ENCODE measurements at places on chromosomes 4 and X.

DNA sequence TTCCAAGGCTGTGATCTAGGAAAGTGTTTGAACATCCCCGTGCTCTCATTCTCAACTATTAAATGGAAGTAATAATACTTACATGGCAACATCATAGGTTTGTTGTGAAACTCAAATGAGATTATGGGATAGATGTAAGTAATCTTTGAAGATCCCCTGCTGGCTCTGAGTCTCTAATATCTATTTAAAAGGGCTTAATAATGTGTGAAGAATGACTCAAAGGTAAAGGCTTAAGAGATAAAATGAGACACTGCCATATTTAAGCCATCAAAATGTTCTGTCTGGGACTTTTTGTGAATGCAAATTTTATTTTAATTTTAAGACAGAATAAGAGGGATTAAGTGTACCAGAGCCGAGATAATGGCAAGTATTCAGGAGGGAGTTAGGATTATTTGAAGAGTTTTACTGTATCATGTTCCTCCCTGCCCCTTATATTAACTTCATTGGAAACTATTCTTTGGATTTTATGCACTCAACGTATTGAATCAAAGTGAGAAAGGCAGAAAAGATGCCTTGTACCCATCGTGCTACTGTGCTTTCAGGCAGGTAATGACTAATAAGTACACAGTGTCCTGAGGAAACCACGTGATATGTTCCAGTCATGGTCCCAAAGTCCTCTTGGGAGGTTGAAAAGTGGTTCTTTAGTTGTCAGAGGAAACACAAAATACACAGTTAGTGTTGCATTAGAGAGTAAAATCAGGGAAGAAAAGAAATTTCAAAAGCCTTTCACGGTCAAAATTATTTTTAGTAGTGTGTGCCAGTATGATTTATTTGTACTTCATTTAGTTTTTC, 192.4 kb downstream of the RBM46 start:
- no peak for DNase-seq

DNA sequence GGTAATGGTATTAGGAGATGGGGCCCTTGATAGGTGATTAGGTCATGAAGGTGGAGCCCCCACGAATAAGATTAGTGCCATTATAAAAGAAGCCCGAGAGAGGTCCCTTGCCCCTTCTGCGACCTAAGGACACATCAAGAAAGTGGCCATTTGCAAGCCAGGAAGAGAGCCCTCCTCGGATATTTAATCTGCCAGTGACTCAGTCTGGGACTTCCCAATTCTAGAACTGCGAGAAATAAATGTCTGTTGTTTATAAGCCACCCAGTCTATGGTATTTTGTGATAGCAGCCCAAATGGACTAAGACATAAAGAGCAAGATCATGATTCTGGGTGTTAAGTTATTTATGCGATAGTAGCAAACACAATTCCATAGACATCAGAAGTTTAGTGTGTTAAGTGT, 192.2 kb downstream of the LDB2 start:
- DNase-seq, result no peak

DNA sequence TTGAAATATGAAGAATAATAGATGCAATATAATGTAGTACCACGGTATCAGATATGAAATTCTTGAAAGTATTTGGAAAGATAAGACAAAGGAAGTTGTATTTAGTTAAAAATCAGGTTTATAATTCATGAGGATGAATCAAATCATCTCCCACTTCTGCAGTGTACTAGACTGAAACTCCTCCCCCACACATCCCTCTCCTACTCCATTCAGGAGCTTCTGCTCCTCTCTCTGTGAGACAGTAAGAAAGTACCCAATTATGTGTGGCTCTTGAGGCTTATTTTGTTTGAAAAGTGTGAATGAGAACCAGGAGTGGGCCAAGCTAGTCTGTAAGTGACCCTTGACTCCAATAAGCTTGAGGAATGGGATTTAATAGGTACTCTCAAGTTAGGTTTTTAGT, 9.5 kb downstream of the SLAIN2 start:
- DNase-seq, result no peak

- no peak for DNase-seq
Observed at GRCh38 chrX:74923942-74924448, 1.3 kb downstream of the NEXMIF start.

GRCh38 chr4:38523524-38524448, 140.2 kb upstream of the KLF3 start:
- peak; percentile 71 for DNase-seq

GRCh38 chrX:24241822-24242648, 71.8 kb downstream of the SUPT20HL2 start:
- peak; percentile 26 for DNase-seq

GRCh38 chr4:8766610-8767009, 105.0 kb downstream of the HMX1 start:
- DNase-seq, result no peak

- no peak for DNase-seq
Observed at GRCh38 chr4:52618795-52619590, 40.1 kb downstream of the USP46 start.

DNA sequence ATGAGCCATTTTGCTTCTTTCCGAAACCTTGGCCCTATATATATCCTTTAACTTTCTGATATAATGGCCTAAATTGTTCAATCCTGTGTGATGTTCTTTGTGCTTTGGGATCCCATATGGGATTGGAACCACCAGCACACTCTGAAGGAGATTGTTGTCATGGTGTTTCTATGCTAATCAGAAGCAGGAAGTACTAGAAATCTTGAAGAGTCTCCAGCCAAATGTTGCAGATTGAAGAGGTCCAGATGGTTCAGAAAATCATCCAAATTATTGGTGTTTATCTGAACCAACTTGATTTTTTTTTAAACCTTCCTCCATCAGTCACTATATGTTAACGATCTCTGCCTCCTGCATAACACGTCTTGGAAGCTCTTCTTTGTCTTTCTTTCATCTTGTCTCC, 72.8 kb downstream of the KIT start:
- DNase-seq, result no peak

- DNase-seq, result no peak
Observed at GRCh38 chr4:63063760-63064159, 1345.5 kb downstream of the TECRL start.

- no peak for DNase-seq
Observed at GRCh38 chrX:22323541-22323940, 50.8 kb downstream of the CBLL2 start.

DNA sequence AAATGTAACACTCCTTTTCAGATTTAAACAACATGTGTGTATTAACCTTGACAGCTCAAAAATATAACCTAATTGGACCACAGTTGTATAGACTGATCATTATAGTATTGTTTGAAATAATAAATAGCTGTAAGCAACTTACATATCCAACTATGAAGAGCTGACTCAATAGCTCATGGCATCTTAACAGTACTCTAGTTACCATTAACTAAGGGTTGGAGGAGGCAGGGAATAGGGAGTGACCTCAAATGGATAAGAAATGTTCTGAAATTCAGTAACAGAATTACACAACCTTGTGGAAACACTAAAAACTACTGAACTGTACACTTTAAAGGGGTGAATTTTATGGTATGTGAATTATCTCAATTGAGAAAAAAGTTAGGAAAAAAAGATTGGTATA, 136.5 kb upstream of the CPEB2 start:
- DNase-seq, result no peak

DNA sequence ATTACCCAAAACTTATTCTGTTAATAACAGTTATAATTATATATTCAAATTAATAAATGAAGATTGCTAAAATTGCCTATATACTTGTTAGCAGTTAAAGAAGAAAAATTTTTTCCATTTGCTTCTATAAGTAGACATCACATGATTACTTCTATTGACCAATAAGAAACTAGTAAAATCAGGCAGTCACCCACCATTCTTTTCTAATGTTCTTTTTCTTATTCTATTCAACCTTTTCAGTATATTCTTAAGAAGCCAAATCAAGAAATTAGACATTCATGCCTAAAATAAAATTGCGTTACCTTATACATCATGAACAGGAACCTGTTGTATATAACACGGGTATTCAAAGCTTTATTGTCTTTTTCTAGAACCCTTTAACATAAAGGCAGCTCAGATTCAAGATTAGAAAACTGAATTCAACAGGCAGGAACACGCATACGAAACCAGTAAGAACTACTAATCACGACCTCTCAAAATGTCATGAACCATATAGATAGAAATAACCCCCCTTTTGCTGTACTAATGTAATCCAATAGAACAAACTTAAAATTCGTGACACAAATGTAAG, 568.1 kb upstream of the DIPK2B start:
- DNase-seq, result no peak

- peak; percentile 65 for DNase-seq
Observed at GRCh38 chrX:149871940-149872339, 9.0 kb upstream of the MAGEA8 start.

- DNase-seq, result no peak
Observed at GRCh38 chrX:139692506-139692849, 15.5 kb downstream of the MCF2 start.

- DNase-seq, result no peak
Observed at GRCh38 chr4:172721659-172722058, 447.0 kb upstream of the GALNT7 start.

GRCh38 chrX:130857207-130857606, 45.8 kb downstream of the ENOX2 start:
- no peak for DNase-seq

- no peak for DNase-seq
Observed at GRCh38 chr4:88757776-88758175, 60.1 kb upstream of the NAP1L5 start.

DNA sequence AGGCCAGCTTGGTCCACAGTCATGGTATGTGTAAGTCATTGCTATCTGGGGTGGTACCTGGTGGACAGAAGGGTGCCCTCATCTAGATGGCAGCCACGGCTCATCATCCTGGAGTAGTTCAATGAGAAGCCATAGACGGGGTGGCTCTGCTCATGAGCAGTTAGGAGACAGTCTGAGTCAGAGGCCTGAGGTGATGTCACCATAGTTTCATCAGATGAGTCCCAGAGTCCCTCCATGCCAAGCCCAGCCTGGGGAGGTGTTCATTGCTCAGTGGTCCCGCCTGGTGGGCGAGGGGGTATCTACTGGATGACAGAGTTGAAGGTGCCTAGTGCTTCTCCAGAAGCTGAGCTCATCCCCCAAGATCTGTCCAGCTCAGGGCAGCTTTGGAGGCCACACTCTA, 49.8 kb downstream of the DLG3 start:
- DNase-seq, result no peak

GRCh38 chrX:103616676-103617186, 9.0 kb downstream of the TCEAL3 start:
- DNase-seq, result no peak

DNA sequence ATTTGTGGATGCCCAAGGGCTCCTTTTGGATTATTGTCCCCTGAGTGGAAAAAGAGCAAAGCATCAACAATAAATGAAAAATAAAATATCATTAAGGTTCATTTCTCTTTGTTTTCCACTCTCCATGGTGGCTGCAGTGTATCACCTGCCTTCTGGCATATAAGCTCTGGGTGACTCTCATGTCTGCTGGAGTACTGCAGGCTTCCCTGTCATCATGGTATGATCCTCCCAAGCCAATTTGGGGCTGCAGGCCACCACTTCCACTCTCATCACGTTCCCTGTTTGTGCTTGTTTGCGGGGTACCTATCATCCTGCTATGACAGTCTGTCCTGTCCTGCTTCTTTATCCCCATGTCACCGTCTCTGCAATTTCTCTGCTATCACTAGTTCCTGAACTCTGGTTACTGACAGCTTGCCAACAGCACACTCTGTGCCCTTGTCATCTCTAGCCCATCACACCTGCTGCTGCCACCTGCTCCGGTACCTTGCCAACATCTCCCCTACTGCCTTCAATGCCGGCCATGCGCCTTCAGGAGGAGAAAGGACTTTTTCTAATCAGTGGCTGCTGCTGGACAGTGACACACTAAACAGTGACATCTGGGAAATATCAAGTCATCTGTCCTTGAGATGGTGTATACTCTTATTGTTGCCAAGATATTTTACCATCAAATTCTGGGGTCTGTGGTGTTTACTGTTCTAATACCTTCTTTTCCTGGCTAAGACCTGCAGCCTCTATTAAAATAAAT, 23.0 kb upstream of the FGF5 start:
- DNase-seq, result no peak

DNA sequence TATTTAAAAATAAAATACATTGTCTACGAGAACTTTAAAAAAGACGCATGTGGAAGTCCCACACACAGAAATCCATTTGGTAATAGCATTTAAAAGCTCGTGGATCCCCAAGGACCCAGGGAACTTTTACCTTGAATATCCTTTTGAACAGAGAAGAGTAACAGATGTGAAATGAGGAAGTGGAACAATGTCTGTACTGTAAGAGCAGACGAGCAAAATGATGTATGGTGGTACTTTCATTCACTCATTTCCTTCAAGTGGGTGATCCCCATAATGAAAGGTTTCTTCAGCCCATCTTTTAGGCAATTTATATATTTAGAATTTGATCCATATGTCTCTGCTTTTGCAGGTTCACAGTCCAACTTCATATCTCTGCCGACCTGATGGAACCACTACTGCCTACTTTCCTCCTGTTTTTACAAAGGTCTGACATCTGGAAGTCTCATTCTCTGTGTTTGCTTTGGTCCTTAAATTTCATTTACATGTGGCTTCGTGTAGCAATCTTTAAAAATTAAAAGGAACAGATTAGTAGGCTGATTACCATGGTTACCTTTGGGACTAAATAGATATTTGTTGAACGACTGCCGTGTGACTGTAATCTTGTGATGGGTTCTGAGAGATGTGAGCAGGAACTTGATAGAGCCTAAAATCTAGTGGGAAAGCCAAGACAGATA, 188.4 kb downstream of the PALLD start:
- DNase-seq, result no peak

DNA sequence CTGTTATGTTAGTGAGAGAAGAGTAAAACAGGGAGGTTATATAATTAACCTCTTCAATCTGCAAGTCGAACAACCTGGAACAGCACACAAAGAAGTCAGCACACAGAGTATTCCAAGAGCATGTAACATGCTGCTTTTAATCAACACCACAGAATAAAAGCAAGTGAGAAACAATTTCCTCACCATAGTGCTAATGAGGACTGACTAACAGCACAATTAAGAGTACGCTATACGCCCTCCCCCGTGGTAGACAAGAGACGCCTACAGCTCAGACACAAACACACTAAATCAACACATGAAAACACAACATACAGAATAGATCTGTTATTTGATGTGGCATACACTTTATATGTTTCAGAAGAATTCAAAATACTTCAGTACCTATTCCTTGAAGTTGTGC, 103.0 kb downstream of the PPP3CA start:
- no peak for DNase-seq

GRCh38 chr4:172202480-172203076, 389.4 kb downstream of the GALNTL6 start:
- DNase-seq, result no peak

- no peak for DNase-seq
Observed at GRCh38 chrX:154116426-154117211, 19.1 kb upstream of the MECP2 start.

GRCh38 chrX:56761167-56761566, 32.1 kb downstream of the NBDY start:
- no peak for DNase-seq

GRCh38 chr4:152374606-152375285, 161.1 kb downstream of the FBXW7 start:
- DNase-seq, result no peak

- no peak for DNase-seq
Observed at GRCh38 chr4:99934891-99935290, 11.5 kb downstream of the DNAJB14 start.

- DNase-seq, result no peak
Observed at GRCh38 chr4:1598206-1599025, 85.7 kb downstream of the FAM53A start.

GRCh38 chr4:101670897-101671296, 119.6 kb upstream of the BANK1 start:
- DNase-seq, result no peak

GRCh38 chr4:1029529-1029928, 18.1 kb downstream of the FGFRL1 start:
- no peak for DNase-seq

Data from CD4-positive, alpha-beta T cell treated with Interleukin-15 for 4 hours (primary cell).